Activated T-cell treated with anti-CD3 and anti-CD28 coated beads, Interleukin-2, amount 50 U/mL, for 72 hours (primary cell): ENCODE measurements at places on chromosomes 13 and 19. TPM values are rescaled to one million over a fixed set of nuclear protein-coding genes. Genes with fewer than 3 reads are reported as not detected.

DNA sequence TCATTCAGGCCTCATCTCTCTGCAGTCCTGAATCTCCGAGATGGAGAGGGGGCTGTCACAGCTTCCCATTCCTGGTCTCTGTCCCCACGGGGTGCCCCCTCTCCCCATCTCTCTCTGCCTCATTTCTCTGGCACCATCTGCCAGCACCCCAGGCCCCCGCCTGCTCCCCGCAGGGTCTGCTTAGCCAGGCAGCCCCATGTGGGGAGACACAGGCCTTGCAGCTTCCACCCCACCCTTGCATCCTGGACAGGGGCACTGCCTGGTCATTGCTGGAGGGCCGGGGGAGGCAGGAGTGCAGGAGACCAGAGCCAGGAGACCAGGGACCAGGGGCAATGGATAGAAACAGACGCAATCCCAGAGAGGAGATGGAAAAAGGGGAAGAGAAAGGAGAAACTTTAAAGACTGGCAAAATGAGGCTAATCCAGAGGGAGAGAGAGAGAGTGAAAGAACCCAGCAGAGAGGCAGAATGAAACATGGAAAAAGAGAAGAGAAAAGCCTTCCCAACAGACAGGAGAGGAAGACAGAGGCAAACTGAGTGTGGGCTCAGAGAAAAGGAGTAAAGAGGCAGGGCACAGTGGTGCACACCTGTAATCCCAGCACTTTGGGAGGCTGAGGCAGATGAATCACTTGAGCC, 8.8 kb upstream of the GIPR start:
- no peak overlapping the region for H3K27ac ChIP-seq
- H3K27me3 ChIP-seq = peaks cover 8% of the 10 kb centered on the region
- no peak overlapping the region for H3K4me3 ChIP-seq
- no peak for DNase-seq
- H3K4me1 ChIP-seq = peaks cover 3% of the 10 kb centered on the region
- no peaks in the 10 kb centered on the region for H3K36me3 ChIP-seq

GRCh38 chr13:45297456-45298205, 43.4 kb downstream of the TPT1 start:
- H3K4me1 ChIP-seq = peaks cover 38% of the 10 kb centered on the region
- H3K36me3 ChIP-seq = no peaks in the 10 kb centered on the region
- peak; percentile 12 for DNase-seq
- H3K4me3 ChIP-seq = peak overlapping the region; percentile 5
- peak overlapping the region; percentile 71 for H3K27ac ChIP-seq
- peaks cover 4% of the 10 kb centered on the region for H3K27me3 ChIP-seq

- no peaks in the 10 kb centered on the region for H3K27me3 ChIP-seq
- H3K4me1 ChIP-seq = peaks cover 81% of the 10 kb centered on the region
Observed at GRCh38 chr13:41008349-41008980, 10.7 kb downstream of the ELF1 start.

DNA sequence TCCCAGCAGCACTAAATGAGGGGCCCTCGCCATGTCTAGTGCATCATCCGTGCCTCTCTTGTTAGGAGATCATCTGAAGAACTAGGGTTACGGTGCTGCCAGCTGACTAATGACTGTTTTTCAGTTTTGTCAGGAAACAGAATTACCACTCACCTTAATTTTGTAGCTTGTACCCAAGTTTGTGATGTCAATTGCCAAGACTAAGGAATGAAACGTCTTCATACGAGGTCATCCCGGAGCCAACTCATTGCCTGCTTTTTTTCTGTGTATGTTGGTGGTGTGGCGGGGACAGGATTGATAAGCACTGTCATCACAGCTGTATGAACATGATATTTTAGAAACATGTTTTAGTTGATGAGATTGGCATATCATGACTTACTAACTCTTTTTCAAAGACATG, 100.6 kb downstream of the TNFRSF19 start:
- H3K27ac ChIP-seq = no peak overlapping the region
- no peaks in the 10 kb centered on the region for H3K36me3 ChIP-seq
- peaks cover 13% of the 10 kb centered on the region for H3K4me1 ChIP-seq

DNA sequence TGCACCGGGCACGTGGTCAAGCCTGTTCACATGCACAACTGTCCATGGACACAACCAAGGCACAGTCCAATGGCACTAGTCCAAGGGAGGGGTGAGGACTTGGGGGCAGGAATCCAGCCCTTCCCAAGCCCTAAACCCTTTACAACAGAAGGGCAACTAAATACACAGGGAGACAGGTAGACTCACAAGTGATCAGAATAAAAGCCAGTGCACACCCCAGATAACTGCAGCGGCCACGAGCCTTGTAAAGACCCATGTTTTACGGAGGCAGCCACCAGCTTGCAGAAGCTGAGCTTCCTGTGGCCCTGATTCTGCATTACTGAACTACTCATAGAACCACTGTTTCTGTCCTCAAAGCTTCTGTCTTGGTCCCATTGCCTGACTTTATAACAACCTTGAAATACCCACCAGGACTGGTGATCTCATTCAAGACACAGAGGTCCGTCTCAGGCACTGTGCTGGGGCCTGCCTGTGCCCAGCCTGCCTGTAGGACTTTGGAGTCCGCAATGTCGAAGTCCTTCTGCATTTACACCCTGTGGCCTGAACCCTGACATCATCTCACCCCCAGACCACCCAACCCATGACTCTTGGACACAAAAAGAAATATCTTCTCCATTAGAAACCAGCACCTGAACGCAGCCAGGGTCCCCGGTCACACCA, 181.2 kb downstream of the COL4A1 start:
- H3K4me3 ChIP-seq = no peak overlapping the region
- no peaks in the 10 kb centered on the region for H3K36me3 ChIP-seq
- peaks cover 55% of the 10 kb centered on the region for H3K27me3 ChIP-seq
- no peak for DNase-seq
- H3K27ac ChIP-seq = no peak overlapping the region

- H3K27me3 ChIP-seq = peaks cover 5% of the 10 kb centered on the region
- peaks cover 20% of the 10 kb centered on the region for H3K36me3 ChIP-seq
- DNase-seq = peak; percentile 33
- H3K27ac ChIP-seq = peak overlapping the region; percentile 95
- H3K4me3 ChIP-seq = peak overlapping the region; percentile 98
- peaks cover 37% of the 10 kb centered on the region for H3K4me1 ChIP-seq
Observed at GRCh38 chr13:25300861-25301346, 521 bp upstream of the NUP58 start.

LENG9 gene
- 3.1 TPM for total RNA-seq
